ENCODE measurements at places on chromosomes 6 and 20.
A peak's percentile ranks its signal among the peaks of the same experiment; 100 is the strongest.

- DNase-seq, result no peak
These were observed 27.4 kb downstream of the EPHA7 start for GRCh38 chr6:93391965-93392364.

DNA sequence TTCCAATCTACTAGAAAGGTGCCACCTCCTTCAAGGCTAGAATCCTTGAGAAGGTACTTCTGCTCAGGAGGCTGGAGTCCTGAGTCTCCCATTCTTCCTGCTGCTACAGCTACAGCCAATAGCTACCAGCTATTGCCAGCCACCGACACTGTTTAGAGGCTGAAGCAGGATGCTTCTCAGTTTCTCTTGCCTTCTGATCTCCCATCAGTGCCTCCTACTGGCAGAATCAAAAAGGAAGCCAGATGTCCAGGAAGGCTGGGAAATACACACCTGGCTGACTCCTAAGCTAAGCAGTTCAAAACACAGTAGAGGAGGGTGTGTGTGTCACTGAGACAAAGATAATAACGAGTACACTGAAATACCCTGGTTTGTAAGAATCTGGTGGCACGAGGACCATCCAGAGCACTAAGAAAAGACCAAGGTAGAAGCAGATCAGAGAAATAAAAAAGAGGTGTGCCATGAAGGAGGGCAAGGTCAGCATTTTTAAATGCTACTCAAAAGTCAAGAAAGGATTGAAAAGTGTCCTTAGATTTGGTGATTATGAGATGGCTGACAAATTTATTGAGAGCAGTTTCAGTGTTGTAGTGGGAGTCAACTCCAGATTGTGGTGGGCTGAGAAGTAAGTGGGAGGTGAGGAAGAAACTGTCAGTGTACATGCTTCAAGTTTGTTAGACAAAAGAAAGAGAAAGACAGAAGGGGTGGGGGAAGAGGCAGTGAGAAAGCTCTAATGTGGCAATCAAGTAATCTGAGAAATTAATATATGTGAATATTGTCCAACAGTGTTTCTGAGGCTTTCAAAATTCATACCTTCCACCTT lies 2.3 kb upstream of the HLA-DMA start:
- DNase-seq, result no peak

DNA sequence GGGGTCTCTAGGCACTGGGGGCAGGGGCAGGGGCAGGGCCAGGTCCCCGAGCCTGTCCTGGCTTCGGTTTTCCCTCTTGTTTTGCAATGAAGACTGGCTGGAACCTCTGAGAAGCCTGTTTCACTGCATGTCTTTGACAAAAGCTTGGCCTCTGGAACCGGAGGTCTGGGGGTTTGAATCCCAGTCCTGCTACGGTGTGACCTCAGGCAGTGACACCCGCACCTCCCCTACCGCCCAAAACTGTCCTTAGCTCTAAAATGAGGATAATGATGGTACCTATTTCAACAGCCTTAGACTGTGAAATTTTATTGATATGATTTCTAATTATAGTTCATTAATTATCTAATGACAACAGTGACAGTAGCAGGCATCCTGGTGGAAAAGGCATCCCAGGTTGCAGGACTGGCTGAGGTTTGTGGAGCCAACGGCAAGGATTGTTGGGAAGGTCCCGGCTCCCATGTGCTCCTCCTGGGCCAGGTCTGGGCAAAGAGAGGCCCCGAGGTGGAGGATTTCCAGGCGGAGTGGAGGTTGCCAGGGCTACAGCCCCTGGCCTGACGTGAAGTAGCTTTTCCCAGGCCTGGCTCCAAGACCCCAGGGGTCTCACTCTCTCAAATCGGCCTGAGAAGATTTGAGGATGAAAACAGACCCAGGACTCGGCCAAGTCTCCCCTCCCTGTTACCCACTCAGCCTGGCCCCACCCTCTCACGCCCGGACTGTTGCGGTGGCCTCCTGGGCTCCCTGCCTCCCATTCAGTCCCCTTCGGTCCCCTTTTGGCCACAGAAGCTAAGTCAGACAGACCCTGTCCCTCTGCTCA lies 57.9 kb downstream of the SNAI1 start:
- no peak for DNase-seq

DNA sequence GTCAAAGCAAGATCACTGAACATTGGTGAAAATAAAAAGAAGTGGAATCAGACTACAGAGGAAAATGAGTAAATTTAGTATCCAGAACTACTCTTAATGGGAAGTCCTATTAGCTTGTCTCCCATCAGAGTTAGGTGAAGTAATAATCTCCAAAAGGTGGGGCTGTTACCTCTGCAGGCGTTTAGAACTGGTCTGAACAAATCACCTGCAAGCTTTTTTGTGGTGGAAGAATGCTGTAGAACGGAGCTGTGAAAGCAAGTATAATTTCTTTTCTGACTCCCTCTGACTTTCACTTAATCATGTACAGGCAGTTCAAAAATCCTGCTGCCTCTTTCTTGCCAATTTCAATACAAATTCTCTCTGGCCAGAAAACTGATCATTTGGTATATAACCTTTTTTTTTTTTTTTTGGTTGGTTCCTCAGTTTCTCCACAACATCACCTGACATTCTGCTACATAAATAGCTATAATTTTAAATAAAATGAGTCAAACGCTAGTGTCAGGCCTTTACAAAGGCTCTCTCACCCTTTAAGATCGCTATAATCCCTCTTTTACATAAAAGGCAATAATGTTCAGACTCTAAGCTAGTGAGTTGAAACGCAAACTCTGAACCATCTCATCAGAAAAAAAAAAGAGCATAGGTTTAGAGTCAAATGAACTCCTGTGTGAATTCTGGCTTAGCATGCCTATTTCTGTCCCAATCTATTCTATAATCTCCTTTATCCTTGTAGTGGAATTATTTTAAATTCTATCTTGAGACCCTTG lies 38.8 kb downstream of the CITED2 start:
- no peak for DNase-seq

DNA sequence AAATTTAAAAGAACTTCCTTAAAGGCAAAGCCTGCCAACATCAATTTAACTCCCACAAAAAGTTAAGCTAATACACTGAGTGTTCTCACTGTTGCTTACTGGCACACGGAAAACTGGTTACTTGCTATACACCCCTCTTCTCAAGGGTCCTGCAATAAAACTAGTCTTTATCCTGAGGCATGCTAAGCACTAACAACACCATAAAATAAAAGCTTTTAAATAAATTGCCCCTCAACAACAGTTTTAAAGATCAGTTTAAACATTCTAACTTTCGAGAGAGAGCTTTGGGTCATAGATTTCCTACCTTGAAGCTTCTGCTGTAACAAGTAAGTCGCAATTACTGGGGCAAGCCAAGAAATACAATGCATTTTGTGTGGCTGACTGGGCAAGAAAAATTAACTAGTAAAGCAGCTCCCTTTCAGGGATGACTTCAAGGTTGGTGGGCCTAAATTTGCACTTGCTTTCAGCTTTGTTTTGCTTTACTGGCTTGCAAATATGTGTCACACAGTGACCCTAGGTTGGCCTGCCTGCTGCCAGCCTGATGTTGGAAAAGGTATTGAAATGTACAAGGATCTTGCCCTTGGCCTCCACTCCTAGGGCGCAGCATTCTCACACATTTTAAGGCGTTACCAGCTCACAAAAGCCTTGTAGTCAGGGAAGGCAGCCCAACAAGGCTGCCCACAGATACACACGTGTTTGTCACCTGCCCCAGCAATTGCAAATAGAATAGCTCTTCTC lies 4.0 kb upstream of the HEY2 start:
- peak; percentile 55 for DNase-seq

- peak; percentile 60 for DNase-seq
These were observed 6.5 kb upstream of the DST start for GRCh38 chr6:56649053-56649769.

- no peak for DNase-seq
These were observed 31.1 kb downstream of the TMEM242 start for GRCh38 chr6:157292202-157292601.

GRCh38 chr20:20224806-20225205 lies 143.1 kb upstream of the INSM1 start:
- no peak for DNase-seq

All from DMS153 (cell line).